Osteocyte (in vitro differentiated cells): ENCODE measurements at places on chromosomes 16 and 17. TPM values are rescaled to one million over a fixed set of nuclear protein-coding genes. Genes with fewer than 3 reads are reported as not detected.

CDRT15L2 gene
- total RNA-seq = not detected in 2 replicates

ITGB3 gene
- 2.5 and 3.3 TPM in 2 replicates for total RNA-seq

ENPP7 gene
- not detected in 2 replicates for total RNA-seq

FBF1 gene
- total RNA-seq = 14.5 and 14.8 TPM in 2 replicates

KIAA0513 gene
- 10.6 and 12.4 TPM in 2 replicates for total RNA-seq

FAM83G gene
- 4.1 and 4.7 TPM in 2 replicates for total RNA-seq

FBXW10 gene
- total RNA-seq = not detected in 2 replicates

KRT28 gene
- total RNA-seq = not detected in 2 replicates

TBC1D3I gene
- 0.42 and 1.0 TPM in 2 replicates for total RNA-seq

PCYT2 gene
- total RNA-seq = 33.2 and 38.0 TPM in 2 replicates

MYH1 gene
- not detected in 2 replicates for total RNA-seq

MEOX1 gene
- total RNA-seq = not detected in 2 replicates

SLC13A2 gene
- total RNA-seq = not detected in 2 replicates

IRX5 gene
- 3.6 and 4.3 TPM in 2 replicates for total RNA-seq

PRDM7 gene
- total RNA-seq = not detected in 2 replicates

C16orf90 gene
- not detected in 2 replicates for total RNA-seq

SLFN13 gene
- 6.4 and 9.0 TPM in 2 replicates for total RNA-seq

NACA2 gene
- not detected in 2 replicates for total RNA-seq

KRTAP3-1 gene
- not detected in 2 replicates for total RNA-seq

METRNL gene
- 214 and 217 TPM in 2 replicates for total RNA-seq

CACNG3 gene
- not detected in 2 replicates for total RNA-seq
